ENCODE measurements at places on chromosomes 11 and 22. TPM values are rescaled to one million over a fixed set of nuclear protein-coding genes. Genes with fewer than 3 reads are reported as not detected.

DNA sequence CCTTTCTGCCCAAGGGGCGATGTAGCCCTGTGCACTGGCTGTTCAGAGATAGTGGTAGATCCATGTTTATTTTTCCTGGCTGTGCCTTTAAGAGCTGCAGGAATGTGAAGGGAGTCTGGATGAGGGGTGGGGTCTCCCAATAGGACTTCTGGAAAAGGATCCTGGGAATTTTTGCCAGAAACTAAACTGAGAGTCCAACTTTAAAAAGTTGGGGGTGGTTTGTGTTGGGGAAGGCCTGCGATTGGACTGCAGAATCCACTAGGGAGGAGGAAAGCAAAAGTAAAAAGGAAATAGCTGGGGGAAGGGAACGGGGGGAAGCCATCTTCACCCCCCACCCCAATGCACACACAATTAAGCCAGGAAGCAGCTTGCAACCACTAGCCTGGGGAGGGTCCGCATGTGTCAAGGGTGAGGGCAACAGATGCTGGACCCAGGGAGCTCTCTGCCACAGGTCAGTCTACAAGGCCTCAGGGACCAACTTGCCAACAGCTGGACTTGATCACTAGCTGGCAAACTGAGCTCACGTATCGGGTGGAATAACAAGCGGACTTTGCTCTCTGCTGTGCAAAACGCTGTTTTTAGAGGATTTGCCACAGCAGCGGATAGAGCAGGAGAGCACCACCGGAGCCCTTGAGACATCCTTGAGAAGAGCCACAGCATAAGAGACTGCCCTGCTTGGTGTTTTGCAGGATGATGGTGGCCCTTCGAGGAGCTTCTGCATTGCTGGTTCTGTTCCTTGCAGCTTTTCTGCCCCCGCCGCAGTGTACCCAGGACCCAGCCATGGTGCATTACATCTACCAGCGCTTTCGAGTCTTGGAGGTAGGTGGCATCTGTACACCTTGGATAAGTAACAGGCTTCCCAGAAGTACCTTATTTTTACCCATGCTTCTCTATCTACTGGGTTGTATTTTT lies at the start of gene OLFML1:
TSS of gene OLFML1 (plus strand) at position 321 of the 912 bp plus-strand sequence. CDS start at position 691, 370 bp downstream.
- peak; percentile 67 for DNase-seq

GRCh38 chr11:9947231-9947864 lies 283.5 kb downstream of the SWAP70 start:
- DNase-seq: no peak

Gene APOBEC3G
- 12.5 TPM for total RNA-seq

Gene CHRM1
- 0.44 TPM for total RNA-seq

Gene TMEM191C
- 1.4 TPM for total RNA-seq

DNA sequence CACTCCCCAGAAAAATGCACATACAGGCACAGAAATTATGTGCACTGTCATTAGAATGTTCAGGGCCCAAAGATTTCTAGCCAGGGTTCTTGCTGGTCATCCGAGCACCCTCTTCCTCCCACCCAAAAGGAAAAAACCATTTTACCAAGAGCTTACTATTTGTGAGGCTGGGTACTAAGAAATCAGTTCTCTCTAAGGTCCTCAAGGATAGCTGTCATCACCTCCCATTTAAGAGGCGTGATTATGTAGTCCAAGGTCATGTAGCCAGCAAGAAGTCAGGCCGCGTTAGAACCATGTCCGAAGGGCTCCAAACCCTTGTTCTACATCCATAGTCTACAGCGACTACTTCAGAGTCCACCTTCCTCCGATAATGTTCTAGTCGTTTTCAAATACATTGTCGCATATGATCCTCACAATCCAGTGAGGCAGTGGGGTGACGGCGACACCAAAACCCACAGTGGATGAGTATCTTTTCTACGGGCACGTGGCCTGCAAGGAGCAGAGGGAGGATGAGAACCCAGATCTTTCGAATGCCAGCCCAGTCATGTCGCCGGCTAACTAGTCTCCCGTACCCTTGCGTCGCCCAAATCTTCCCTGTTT lies 634 bp downstream of the TIMM8B start:
- no peak for DNase-seq

Gene OR4B1
- not detected for total RNA-seq

Gene SCT
- total RNA-seq: not detected

GRCh38 chr11:47950396-47950795 lies 30.0 kb upstream of the PTPRJ start:
- DNase-seq: peak; percentile 64

Gene SPDYC
- total RNA-seq: not detected

DNA sequence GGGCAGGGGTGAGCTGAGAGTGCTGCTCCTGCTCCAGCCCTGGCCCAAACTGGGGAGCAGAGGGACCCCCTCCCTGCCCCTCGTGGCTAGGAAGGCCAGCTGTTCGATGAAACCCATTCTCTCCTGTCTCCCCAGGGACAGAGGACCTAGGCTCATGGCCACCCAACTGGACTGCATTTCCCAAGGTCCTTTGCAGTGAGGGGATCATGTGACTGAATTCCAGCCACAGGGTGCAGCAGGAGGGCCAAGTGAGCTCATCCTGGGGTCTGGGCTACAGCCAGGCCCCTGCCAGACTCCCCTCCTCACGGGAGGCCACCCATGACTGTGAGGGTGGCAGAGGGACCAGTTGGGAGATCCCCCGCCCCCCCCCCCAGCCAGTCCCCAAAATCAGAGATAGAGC lies 777.6 kb downstream of the TBC1D22A start:
- DNase-seq: no peak

DNA sequence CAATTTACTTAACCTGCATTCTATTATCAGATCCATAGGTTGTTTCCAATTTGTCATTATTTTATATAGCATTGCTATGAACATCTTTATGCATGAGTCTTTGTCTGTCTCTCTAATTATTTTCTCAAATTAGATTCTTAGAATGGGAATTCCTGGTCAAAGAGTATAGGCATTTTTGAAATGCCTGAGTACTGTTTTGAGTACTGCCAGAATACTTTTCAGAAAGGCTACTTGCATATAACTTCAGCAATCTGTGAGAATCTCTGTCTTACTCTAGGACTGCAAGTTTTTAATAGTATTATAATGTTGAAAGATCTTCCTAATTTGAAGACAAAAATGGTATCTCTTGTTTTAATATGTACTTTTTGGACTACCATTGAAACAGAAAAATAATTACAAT lies 56.6 kb downstream of the KCNC1 start:
- no peak for DNase-seq

Gene GRAP2
- 9.7 TPM for total RNA-seq

- no peak for DNase-seq
Measured at GRCh38 chr11:113392236-113392921, 4.8 kb downstream of the ANKK1 start.

DNA sequence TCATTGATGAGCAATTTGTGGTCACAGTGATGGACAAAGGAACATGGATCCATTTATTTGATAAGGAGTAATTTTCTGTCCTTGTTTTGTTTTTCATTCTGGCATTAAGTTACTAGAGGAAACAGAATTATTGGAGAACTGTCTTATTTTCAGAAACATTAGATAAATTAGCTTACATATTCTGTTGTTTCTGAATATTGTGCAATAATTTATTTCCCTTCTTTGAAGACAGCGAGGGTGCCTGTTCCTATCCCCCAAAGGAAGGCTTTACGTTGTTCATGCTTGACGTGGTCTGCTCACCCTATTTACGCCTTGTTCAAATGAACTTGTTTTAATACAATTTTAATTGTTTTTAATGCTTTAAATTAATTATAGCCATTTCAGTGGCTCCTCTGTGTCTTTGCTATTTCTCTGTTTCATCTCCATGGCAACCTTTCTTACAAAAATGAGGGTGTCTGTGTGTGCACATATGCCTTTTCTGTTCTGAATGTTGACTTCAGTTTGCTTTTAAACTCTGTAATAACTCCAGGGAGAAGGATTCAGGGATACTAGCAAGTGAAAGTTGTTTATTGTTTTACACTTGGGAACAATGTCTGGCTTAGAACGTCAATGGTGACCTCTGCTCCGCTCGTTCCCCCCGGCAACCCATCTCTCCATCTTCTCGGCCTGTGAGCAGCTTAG lies 138.3 kb upstream of the PLET1 start:
- no peak for DNase-seq

GRCh38 chr11:93845181-93846092 lies 5.0 kb downstream of the VSTM5 start:
- no peak for DNase-seq

DNA sequence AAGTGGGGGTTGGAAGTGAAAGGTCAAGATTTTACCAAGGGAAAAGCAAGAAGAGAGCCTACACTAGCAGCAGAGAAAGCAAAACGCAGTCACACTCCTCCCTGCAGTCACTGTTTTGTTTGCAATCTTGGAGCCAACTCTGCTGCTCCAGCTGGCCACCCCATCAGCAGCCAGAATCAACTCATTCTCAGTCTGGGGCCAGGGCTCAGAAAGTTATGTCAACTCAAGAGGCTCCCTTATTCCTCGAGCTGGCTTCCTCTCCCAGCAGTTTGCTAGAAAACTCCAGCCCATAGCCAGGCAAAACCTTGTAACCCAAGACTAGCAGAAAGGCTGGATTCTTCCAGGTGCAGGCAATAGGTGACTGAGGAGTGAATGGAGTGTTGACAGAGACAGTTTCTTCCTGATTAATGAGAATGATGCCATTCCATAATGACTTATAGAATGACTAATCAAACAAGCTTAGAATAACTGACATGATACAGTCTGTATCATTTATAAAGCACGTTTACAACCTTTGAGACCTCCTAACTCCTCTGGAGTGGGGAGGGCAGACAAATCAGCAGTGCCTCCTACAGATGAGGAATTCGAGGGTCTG lies 53.4 kb downstream of the P4HA3 start:
- peak; percentile 30 for DNase-seq

DNA sequence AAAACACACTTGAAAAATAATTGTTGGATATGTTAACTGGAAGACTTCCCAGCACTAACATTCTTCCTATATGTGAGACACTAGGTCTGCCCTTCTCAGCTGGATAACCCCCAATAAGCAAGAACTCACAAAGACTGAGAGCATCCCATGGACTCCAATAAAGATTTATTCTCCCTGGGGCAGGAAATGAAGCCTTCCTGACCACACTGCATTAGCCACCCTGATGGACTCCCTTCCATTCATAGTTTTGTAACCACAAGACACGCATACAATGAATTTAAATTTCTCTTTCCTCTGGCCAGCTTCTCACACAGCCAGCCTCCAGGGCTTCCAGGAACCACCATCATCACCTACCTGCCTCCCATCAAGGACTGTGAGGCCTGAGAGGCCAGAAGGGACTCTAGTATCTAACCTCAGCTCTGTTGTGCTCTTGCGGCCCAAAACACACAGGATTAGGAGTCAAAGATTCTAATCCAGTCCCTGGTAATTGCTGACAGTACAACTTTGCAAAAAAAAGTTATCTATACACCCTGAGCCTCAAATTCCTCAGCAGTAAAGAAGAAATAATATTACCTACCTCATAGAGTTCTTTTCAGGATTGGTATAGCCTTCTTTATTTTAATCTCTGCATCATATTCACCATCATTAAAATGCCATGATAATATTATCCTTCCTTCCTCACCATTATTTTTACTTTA lies 45.6 kb upstream of the GDPD4 start:
- no peak for DNase-seq

- DNase-seq: no peak
Measured at GRCh38 chr11:112525270-112525669, 264.6 kb upstream of the PLET1 start.

GRCh38 chr11:128291835-128292234 lies 295.5 kb downstream of the ETS1 start:
- DNase-seq: no peak

Gene FAM83F
- total RNA-seq: 13.1 TPM

DNA sequence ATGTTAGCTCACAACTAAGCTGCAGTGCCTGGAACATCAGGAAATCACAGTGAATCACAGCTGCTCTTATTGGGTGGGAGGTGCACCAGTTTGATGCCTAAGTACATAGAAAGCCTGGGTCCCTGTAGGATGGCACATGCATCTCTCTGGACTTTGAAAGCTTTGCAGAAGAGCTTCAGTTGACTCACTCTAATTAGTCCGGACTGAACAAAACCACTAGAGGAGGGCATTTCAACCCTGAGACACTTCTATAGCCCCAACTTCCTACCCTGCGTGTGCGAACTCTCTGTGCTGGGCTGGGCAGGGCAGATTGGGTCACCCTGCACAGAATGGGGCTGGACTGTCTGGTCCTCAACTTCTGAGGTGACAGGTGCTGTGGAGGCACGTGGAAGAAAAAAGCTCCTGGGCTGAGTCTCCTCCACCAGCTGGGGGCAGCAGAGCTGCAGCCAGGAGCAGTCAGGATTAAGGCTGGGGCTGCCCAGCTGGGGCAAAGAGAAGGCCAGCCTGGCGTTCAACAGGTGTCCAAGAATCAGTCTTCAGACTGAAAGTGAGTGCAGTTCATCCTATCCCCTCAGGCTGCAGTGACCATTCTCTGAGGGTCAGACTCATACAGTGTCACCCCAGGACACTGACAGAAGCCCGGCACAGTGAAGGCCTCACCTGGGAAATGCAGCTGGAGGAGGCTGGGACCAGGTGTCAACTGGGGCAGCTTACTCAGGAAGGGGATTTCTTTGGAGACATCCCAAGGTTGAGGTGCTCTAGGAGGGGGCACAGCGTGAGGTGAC lies 22.1 kb downstream of the GGTLC2 start:
- DNase-seq: peak; percentile 61

GRCh38 chr22:34709641-34710040 lies 356.3 kb upstream of the ISX start:
- no peak for DNase-seq

- no peak for DNase-seq
Measured at GRCh38 chr11:55719608-55720160, 53.6 kb upstream of the OR5D13 start.

Gene MACROD1
- total RNA-seq: 27.8 TPM

DNA sequence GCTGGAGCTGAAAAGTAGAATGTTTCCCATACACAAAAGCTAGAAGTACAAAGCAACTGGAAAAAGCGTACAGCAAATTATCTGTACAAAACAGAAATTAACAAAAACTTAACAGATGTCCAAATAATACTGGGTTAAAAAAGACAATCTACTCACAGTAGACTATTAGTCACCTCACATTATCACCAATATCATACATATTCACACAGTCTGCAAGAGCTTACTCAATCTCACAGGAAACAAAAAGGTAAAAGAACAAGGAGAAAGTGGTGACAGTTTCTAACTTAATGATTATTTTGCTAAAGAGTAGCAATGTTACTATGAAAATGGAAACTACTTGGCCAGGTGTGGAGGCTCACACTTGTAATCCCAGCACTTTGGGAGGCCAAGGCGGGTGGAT lies 11.9 kb downstream of the CELF1 start:
- no peak for DNase-seq

Gene SAA4
- 1.3 TPM for total RNA-seq

Gene SNX19
- 67.5 TPM for total RNA-seq

DNA sequence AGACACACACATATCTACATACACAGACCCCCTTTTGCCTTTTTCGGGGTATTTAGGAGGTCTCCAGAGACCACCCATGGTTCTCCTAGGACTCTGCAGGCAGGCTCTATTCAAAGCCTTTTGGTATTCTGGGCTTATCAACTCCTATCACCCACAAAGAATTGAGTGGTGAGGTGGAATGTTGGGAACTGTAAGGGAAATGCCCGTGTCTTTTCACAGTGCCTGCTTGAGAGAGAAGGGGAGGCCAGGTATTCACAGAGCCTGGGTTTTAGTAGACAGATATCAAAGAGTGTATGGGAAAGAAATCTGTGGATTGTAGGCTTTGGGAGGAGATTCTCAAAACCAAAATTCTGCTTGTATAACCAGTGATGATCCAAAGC lies 44.0 kb upstream of the CSNK2A3 start:
- DNase-seq: no peak

GRCh38 chr22:21632237-21632895 lies at the start of gene CCDC116:
Gene CCDC116, plus strand, starts transcription at chr22:21632760. Its CDS starts 422 bp downstream, at chr22:21633182.
- no peak for DNase-seq

All from kidney (tissue), 22 donors.